ENCODE measurements at places on chromosomes 3 and 15. TPM values are rescaled to one million over a fixed set of nuclear protein-coding genes. Genes with fewer than 3 reads are reported as not detected.
A peak's percentile ranks its signal among the peaks of the same experiment; 100 is the strongest.

- no peak for DNase-seq
These were observed 34.5 kb upstream of the GABRG3 start for GRCh38 chr15:26936502-26936901.

DNA sequence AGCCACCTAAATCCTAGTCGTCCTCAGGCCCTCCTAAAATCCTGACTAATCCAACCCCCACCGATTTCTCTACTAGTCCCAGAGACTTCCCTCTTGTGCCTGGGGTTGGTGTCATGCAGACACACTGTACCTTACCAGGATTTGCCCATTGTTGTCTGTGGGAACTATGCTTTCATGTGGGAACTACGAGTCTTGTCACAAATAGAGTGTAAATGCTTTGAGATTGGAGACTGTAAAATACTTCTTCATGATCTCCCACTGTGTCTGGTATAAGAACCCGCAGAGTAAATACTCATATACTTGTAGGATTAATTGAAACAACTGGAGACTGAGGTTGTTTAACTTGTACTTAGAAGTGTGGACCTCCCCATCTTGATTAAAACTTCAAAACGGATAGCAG lies 11.2 kb downstream of the B3GNT5 start:
- DNase-seq: no peak

Gene LZTFL1
- polyA plus RNA-seq: 15.2 TPM

DNA sequence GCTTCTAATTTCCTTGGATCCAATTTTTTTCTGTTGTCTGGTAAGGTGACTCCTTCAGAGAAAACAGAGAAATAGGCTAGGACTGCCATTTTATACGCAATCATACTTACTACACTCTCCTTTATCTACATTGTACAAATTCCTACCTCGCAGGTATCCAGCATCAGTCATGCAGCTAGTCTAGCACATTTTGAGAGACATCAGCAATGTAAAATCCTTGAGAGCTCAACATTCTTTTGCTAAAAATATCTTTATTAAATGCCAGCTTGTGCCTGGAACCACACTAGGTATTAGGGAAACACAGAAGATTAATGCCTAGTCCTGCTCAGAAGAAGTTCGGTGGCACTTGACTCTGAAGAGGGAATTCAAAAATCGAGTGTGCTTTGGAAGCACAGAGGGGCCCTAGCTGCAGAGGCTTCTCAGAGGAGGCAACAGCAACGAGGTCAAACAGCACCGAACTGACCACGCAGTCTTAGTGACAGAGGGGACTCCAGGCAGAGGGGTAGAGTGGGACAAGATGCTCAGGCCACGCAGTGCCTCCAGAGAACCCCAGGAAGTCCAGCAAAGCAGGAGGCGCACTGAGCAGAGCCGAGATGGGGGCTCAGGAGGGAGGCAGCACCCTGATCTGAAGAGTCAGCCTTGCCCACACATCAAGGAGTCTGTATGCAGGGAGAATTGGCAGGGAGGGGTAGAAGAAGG lies 3.5 kb downstream of the FAM174B start:
- no peak for DNase-seq

Gene OSBPL10
- 6.8 TPM for polyA plus RNA-seq

DNA sequence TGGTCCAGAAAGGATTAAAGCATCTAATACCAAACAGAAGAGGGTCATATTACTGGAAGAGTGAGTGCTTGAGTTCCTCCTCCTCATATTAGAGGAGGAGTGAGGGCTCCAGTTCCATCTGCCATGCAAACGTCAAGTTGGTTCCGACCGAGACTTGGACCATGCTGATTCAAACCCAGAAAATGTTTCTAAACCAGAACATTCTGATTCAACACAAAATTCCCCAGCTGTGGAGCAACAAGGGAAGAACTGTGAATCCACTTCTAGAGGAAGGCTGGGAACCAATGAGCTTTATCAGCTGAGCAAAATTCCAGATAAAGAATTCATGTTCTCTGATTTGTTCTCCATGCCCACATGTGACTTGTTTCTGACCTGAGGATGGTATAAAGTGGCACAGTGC lies 135.6 kb upstream of the WNT5A start:
- DNase-seq: no peak

DNA sequence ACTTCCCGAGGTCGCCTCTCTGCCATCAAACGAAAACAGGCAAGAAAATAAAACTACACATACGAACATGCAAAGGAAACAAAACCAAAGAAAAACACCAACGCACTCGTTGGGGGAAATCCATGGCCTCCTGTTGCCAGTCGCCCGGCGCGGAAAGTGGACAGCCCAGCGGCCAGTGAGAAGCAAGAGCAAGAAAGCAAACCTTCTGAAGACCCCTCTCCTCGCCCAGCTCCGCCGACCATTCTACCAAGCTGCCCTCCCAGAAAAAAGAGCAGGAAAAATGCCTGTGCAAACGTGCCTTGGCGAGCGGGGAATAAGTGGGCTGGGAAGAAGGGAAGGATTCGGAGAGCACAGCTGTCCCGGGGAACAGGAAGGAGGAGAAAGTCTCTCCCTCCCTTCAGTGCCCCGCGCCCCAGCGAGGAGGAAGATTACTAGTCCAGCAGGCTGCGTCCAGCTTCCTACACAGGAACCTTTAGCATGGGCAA lies 802 bp upstream of the NECTIN3 start:
- DNase-seq: no peak

Gene CLCN2
- polyA plus RNA-seq: 3.7 TPM

DNA sequence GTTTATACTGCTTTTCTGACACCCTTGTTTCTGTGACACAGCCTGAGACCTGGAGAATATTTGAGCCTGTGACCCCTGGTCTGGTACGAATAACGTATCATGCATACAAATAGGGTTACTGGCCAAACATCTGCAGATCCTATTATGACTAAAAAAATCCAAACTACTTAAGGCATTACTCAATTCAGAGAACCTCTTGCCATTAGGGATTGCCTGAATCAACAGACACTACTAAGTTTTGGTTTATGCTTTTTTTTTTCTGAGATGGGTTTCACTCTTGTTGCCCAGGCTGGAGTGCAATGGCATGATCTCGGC lies 35.4 kb downstream of the OSBPL10 start:
- peak; percentile 82 for DNase-seq

DNA sequence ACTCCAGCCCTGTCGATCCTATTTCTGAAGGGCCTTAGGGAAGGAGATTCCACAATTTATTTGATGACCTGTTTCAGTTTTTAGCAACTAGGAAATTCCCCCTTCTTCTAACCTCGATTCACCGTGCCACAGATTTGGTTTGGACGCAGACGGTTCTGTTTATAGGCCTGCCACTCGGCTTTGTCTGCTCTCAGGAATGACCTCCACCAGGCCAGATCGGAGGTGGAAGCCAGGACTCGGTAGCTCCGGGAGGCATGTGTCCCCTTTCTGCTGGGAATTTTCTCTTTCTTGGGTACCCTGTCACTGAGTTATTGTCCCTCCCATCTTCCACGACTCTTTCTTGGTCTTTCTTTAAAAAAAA lies 85.5 kb upstream of the ETV5 start:
- DNase-seq: no peak

GRCh38 chr3:3815206-3815605 lies 16.0 kb downstream of the LRRN1 start:
- DNase-seq: no peak

- no peak for DNase-seq
These were observed 815 bp upstream of the GRM2 start for GRCh38 chr3:51706021-51706485.

Gene ILDR1
- 0.35 TPM for polyA plus RNA-seq

Measured in forelimb muscle (tissue), 1 donor.